ENCODE measurements at places on chromosomes 1 and 21. TPM values are rescaled to one million over a fixed set of nuclear protein-coding genes. Genes with fewer than 3 reads are reported as not detected.
A peak's percentile ranks its signal among the peaks of the same experiment; 100 is the strongest.

- DNase-seq: no peak
Measured at GRCh38 chr1:3944578-3945125, 44.6 kb upstream of the C1orf174 start.

GRCh38 chr1:57550092-57550491 lies 126.2 kb upstream of the DAB1 start:
- DNase-seq: peak; percentile 61

GUCA2A gene
- not detected for total RNA-seq

GRCh38 chr1:210467440-210468043 lies 138.8 kb downstream of the HHAT start:
- DNase-seq: no peak

DNA sequence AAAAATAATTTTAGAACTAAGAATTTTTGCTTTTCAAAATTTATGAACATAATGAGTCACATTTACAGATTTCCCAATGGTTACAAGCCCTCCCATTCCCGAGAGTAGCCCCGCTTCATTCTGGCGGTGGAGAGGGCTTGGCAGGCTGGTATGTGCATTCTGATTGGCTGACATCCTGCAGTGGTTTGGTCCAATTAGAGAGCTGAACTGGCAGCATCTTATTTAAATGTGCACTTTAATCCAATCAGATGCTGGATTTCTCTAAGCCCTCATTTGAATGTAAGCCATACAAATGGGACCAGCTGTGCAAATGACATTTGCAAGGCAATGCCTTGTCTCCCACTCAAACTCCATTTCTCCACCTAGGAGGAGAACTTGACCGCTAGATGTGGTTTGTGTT lies 18.0 kb upstream of the TRIM17 start:
- peak; percentile 42 for DNase-seq

- peak; percentile 60 for DNase-seq
Measured at GRCh38 chr1:51622455-51622913, 5.6 kb downstream of the OSBPL9 start.

GRCh38 chr21:39124681-39125251 lies 58.5 kb downstream of the PSMG1 start:
- DNase-seq: no peak
